Thoracic aorta (tissue), 2 donors: ENCODE measurements at places on chromosomes 1 and 21. TPM values are rescaled to one million over a fixed set of nuclear protein-coding genes. Genes with fewer than 3 reads are reported as not detected.

OXCT2 gene
- 4.1 TPM for total RNA-seq

CEP350 gene
- total RNA-seq: 73.8 TPM

SNRNP40 gene
- total RNA-seq: 44.1 TPM

DIO1 gene
- total RNA-seq: not detected

TTC39A gene
- 4.0 TPM for total RNA-seq

TEX38 gene
- total RNA-seq: not detected

TMPRSS15 gene
- not detected for total RNA-seq
